C1 segment of cervical spinal cord (tissue), 14 donors: ENCODE measurements at places on chromosomes 5 and 9.
A peak's percentile ranks its signal among the peaks of the same experiment; 100 is the strongest.

- peak; percentile 32 for DNase-seq
These were observed at the start of gene RAPGEF1 for GRCh38 chr9:131739959-131740648. RAPGEF1 (minus strand) TSS chr9:131740076; CDS start chr9:131739830, 246 bp downstream.

GRCh38 chr5:139193928-139194327 lies 4.2 kb downstream of the SIL1 start:
- no peak for DNase-seq

DNA sequence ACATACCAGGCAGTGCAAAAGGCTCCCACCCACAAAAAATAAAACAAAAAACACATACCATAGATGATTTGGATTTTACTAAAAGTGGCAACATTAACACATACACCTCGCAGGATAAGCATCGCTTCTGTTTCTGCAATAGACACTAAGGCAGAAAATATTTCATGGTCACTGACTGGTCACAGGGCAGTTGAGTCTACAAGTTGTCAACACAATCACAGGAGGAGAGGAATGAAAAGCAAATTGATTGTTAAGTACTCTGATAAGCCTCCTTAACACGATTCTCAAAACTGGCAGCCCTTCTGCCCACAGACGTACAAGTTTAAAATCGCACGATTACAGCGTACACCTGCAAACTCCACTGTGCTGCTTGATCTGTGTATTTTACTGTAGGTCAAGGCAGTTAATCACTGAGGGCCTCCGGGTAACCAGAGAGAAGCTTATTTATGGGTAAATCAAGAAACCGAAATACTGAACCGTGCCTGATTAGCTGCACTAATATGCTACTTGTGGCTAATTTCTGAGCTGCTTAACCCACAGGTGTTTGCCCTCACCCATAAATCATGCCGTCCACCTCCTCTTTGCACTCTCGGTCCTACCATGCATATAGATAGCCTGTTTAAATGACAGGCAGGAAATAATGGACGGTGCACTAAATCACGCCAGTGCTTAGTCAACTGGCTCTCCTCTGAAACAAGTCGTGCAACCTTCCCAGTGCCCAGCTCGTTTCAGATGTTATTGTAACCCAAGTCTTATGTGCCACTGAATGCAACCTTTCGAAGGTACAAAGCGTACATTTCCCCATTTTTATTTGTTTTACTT lies 659.4 kb upstream of the ADAMTS16 start:
- no peak for DNase-seq

GRCh38 chr9:109721001-109721400 lies 59.0 kb upstream of the PALM2AKAP2 start:
- DNase-seq: no peak
